ENCODE measurements at places on chromosomes 4 and X.

DNA sequence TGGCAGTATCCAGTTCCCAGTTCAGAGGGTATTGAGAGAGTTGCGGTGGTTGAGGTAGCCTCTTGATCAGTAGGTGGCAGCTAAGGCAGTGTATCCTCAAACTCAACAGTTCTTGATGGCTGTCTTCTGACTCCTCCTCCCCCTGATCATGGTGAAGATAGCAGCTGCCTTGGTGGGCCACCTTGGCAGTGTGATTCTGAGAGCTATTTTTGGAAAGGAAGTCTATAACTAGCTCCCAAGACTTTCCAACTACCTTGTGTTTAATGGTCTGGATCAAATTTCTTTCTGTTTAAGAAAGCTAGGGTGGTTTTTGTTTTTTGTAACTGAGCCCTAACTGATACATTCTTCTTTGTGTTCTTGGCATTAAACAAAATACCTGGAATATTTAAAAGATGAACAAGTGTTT is 10.5 kb upstream of the TBC1D19 start:
- DNase-seq: no peak

DNA sequence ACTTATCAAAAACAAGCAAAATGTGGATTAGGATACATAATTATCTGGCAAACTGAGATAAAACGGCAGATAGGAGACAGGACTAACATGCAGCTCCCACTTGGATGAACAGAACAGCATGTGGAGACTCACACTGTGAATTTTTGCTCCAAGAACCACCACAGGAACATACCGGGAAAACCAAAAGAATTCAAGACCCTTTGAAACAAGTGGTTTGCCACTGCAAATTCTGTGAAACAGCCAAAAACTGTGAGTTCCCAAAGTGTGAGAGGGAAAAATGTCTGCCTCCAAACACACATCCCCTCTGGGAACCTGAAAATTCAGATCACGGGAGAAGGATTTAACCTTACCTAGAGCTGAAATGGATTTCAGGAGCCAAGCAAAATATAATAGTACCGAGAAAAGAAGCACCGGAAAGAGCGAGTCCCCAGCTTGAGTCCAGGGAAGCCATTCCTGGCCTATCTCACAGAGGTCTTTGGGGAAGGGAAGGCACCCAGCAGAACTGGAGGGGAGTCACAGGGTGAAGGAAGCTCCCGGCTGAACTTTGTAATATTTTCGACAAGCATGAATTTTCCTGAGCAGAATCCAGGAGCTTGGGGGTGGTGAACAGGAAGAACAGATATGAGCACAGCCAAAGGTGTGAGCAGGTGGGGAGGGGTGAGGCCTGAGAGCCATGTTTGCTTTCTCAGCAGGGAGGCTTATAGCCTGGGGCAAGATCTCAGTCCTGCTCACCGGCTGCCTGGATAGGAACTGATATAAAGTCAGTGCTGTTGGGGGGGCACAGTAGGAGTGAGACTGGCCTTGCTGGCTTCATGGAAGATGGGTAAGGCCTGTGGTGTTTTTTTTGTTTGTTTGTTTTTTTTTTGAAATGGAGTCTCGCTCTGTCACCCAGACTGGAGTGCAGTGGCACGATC is 23.9 kb downstream of the MANBA start:
- no peak for DNase-seq

DNA sequence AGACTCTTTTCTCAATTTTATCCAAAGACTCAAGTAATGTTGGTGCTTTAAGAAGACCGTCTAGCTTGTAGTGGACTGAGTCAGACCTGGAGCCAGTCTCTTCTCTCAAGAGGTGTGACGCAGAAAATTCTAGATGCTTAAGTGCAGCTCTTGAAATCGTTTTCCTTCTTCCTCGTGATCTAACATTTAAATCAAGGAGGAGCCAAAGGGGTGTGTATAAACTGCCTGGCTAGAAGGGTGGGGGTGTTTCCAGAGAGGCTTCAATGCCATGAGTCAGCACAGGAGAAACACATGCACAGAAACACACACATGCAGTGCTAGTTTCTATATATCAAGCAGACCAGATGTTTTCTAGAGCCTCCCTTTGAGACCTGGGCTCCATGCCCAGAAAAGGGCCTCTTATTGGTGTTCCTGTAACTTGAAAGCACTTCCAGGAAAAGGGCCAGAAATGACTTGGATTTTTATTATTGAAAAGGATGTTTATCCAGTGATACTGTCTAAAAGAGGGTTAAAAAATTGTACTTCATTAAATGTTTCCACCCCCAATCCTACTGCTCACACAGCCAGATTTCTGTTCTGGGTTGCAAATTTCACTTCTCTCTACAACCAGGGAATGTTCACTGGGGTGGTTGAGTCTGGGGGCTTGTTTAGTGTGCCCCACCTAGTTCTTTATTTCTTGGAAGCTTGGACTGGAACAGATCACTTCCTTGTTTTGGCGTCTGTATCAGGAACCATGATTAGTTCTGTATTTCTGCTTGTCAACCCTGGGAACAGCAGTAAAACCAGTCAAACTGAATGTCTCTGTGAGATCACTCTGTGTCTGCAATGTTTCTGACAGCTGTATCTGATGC is at the start of gene CLIC2:
Gene CLIC2 (minus strand): TSS at position 129 of the 851 bp plus-strand sequence. CDS start 187 bp downstream, outside the sequence.
- no peak for DNase-seq

- no peak for DNase-seq
These were observed 122.3 kb downstream of the VCX3B start for GRCh38 chrX:8586953-8587352.

DNA sequence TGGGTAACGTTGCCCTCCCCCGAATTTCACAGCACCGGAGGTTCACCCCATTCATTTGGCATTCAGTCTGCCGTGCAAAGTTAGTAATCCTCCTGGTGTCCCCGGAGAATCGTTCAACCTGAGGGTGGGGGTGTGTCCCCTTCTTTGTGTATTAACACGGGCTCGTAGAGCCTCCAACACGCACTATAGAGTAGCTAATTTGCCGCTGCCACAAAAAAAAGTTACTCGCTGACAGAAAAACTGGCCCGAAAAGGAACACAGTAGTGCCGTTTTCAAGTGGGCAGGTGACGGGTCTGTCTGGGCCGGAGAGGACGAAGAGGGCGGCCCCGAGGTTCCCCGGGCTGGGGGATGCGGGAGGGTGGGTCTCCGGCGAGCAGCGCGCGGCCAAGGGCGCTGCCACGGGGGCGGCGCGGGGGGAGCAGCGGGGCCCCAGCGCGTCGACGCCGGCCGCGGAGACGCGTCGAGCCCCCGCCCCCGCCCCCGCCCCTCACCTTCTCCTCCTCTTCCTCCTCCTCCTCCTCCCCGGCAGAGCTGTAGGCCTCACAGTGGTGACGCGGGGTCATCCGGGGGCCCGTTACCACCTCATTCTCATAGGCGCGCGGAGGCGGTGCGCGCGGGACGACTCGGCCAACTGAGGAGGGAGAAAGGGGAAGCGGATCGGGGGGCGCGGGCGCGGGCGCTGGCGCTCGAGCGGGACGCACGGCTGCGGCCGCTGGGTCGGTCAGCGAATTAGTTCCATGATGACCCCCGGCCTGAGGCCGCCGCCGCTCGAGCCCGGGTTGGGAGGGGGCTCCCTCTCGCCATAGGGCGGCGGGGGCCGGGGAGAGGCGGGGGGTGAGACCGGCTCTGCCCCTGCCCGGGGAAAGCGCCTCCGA is 571 bp downstream of the CCNI start:
- peak; percentile 60 for DNase-seq

GRCh38 chr4:149835280-149835679 is 19.6 kb upstream of the IQCM start:
- no peak for DNase-seq

DNA sequence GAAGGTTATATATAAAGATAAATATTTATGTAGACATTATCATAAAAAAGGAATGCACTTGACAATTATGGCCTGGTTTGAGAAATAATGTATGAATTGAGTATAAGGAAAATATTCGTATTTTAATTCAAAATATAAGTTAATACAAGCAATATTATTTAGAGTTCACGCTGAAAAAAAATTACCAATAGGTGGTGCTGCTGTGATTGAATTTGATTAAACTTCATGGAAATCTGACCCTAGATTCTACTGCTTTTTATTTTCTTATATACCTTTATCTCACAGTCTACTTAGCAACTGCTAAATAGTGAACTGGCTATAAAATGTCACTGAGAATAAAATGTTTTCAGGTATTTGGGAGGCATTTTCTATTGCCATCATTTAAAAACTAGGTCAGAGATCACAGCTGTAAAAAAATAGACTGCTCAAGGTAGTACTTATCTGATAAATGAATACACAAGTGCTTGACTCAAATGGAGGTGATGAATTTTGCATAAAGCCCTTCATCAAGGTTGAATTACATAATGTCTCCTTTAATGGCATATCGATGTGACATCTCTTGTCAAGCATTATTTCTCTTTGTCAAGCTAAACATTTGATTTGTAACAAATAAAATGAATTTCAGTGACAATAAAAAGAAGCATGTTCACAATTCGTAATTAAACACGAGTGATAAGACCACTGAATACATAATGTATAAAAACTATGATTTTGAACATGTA is 1638.8 kb upstream of the PCDH7 start:
- DNase-seq: no peak

GRCh38 chr4:96131186-96131585 is 291.3 kb downstream of the PDHA2 start:
- no peak for DNase-seq

GRCh38 chr4:82718162-82718940 is 80.2 kb downstream of the SCD5 start:
- DNase-seq: no peak

DNA sequence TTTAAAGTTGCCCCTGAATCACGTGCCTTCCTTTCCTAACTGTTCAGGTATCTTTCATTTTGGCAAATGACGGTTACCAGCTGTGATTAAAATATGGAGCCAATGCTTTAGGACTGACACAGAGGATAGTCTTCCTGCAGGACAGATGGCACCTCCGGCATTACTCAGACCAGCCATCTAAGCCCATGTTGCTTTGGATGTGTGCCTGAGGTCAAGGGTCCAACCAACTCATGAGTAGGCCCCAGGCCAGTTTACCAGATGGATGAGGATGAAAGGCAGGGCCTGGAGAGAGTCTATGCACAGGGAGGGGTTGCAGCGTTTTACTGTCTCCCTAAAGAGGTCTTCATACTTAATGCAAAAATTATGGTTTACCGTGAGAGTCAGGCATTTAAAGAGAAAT is 174.0 kb upstream of the GATB start:
- DNase-seq: no peak

DNA sequence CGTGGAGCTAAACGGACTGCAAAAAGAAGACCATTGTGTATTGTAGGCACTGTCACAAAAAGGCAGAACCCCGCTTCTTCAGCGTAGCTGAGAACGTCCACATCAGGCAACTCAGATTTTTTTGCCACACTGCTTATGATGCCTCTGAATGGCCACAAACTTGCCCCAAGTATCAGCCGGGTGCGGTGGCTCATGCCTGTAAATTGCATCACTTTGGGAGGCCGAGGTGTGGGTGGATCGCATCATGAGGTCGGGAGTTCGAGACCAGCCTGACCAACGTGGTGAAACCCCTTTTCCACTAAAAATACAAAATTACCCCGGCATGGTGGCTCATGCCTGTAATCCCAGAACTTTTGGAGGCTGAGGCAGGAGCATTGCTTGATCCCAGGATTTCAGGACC is 14.9 kb upstream of the IL3RA start:
- no peak for DNase-seq

- DNase-seq: no peak
These were observed 536.8 kb upstream of the CPEB2 start for GRCh38 chr4:14465507-14465906.

DNA sequence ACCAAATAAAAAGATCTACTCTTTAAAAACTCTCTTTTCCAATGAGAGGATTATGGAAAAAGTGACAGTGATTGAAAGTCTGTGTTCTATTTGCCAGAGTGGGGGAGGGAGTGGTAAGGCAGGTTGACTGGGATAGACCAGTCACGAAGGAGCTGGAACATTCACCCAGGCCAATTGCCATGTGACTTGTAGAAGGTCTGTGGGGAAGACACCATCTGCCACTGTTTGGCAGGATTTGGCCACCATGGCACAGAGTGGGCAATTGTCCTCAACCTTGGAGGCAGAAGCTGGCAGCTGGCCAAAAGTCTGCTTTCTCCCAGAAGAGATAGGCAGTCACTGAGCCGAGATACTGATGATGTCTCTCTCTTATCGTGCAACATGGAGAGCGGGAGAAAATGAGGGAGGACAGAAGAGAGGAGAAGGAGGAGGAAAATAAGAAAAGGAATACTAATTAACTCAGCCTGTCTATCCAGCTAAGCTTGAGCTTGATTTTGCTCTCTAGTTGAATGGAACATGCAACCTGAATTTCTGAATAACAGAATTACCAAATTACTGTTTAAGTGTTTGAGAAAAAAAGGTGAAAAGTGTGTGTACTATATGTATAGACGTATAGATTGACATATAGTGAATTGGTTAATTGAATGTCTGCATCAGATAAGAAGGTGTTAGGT is 267.1 kb downstream of the ARHGAP24 start:
- DNase-seq: no peak

- DNase-seq: no peak
These were observed 442.7 kb downstream of the RAPGEF2 start for GRCh38 chr4:159545556-159545955.
